ENCODE measurements at places on chromosomes 7 and 10.

GRCh38 chr10:7036951-7037350 lies 373.9 kb downstream of the SFMBT2 start:
- DNase-seq: no peak

DNA sequence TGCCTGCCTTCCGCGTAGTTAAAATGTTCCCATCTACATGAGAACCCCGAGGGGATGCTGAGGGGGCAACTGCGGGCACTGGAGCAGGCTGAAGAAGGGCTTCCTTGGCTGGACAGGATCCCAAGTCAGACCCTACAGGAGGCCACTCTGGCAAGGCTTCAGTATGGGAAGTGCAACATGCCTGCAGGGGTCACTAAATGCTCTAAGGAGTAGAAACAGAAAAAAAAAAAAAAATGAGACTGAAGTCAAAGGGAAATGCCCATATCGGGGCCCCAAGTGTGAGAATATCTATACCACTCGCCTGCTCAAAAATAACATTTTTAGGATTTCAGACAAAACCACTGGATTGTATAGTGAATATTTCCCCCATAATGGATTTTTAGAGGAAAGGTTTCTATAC lies 33.5 kb downstream of the FAM204A start:
- no peak for DNase-seq

DNA sequence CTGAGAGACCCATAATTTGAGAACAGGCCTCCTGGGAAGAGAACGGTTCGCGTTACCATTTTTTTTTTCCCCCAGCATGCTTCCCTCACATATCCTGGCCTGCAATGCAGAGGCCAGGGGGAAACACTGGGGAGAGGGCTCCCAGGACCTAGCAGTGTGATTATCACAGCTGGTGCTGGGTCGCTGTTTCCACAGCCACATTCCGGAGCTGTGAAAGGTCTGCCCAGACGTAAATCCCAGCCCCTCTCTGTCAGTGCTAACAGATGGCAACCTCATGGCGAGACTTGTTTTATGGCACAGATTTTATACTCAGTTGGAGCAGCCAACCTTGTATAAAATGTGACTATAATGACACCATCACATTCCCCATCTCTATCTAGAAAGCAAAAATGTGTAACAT lies 150.5 kb downstream of the PLXDC2 start:
- DNase-seq: no peak

DNA sequence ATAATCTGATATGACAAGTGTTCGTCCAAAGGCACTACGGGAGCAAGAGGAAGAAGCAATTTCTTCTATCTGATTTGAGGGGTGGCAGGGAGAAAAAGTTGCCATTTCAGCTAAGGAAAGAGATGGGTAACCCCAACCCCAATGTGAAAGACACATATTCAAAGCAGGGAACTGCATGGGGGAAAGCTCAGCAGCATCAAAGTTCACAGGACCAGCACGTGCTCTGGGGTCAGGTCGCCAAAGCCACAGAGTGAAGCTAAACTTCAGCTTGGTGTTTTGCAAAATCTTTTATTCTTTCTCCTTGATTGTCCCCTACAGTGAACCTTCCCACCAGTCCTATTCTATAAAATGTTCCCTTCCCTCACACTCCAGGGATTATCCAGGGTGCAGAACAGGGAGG lies 112.8 kb upstream of the PPP2R2D start:
- no peak for DNase-seq

DNA sequence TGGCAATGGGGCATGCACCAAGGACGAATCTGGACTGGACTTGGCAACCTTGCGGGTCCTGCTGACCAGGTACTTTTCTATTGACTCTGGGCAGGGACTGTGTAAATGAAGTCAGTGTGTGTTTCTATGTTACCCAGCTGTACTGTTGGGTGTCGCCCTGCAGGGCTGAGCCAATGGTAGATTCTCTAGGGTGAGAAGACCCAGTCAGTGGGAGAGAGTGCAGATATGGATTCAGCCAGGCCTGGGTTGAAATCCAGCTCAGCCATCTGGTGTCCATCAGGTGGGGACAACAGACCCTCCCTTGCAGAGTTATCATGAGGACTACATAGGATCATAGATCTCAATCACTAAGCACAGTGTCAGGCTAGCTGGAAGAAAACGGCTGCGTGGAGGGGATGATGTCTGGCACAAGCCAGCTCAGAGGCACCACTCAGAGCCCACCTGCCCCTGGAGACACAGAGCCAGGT lies 4.9 kb upstream of the PPIF start:
- DNase-seq: no peak

GRCh38 chr10:98852686-98853085 lies 383.0 kb downstream of the HPSE2 start:
- DNase-seq: no peak

DNA sequence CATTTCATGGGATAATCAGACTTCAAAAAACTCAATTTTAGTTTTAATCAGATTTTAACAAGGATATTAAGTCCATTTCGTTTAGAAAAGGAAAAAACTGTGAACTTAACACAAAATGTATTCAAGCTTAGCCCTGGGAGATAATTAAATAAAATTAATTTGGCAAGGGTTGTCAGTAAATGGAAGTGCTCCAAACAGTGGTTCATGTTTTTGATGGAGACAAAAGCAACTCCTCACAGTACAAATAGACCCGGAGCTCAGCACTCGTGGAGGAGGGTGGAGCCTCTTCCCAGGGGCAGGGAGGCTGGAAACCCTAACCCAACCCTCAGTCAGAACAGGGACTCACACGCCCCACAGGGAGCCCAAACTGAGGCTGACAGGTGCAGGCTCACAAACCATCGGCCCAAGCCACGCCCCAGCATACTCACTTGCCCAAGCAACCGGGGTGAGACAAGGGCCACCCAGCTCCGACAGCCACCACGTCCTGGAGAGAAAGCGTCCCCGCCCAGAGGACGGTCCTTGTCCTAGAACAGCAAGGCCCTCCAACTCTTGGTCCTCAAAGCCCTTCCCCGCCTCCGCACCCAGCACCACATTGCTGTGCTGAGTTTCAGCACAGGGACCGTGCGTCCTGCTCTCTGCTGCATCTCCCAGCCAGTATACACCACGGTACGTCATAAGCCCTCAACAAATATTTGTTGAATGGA lies 39.8 kb downstream of the MAD1L1 start:
- DNase-seq: no peak

GRCh38 chr7:44132039-44132438 lies 8.7 kb upstream of the POLD2 start:
- no peak for DNase-seq

DNA sequence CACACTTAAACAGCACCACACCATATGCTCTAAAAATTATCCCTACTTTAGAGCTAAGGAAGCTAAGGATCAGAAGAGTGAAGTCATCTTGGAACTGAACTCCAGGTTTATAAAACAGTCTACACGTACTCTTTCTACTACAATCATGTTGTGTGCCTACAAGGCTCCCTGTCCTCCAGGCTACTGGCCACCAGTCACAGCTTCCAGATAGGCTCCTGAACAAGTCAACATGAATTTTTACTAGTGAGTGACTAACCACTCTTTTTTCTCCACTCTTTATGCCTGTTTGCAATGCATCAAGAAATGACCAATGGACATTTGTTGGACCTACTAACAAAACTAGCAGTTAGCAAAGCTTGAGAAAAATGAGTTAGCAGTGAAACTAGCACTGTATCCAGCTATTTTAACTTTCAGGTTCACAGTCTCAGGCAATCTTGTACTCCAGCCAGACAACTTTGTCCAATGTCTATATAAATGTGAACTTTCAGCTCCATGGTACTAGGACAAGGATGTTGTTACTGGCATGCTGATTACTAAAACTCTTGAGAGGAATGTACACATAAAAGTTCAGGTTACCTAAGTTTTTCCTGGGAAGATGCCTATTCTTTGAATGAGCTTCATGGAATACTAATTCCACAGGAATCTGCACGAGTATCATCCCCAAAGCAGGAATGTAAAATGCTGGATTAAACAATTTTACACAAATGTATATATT lies 180.0 kb downstream of the BTAF1 start:
- no peak for DNase-seq

GRCh38 chr10:11397980-11398580 lies 213.4 kb downstream of the USP6NL start:
- DNase-seq: no peak

GRCh38 chr10:45160271-45160670 lies 155.1 kb downstream of the OR13A1 start:
- peak; percentile 94 for DNase-seq

DNA sequence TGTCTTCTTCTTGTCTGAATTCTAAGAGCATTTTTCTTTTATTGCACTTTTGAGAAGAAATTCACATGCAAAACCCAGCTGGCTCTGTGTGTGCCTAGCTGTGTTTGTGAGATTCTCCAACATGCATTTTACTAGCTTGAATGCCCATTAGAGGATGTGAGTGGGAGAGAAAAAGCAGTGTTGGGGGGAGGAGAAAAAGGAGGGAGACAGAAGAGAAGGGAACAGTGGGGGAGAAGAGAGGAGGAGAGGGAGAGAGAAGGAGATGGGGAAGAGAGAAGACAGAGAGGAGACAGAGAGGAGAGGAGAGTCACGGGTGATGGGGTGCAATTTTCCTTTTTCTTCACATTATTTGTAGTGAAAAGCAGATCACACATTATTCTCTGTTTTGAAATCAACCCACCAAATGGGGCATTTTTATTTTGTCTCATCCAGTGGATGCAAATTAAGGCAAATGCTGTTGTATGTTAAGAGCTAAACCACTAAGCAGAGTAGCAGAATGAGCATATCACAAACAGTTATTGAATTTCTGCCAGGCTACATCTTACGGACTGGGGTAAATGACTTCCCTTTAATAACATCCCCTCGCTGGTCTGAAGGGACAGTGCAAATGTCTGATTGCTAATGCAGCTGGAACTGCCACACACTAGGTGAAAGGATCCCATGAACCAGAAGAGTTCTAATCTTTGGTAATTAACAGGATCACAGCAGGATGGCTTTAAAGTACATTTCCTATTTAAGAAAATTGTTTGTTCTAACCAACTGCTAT lies 849 bp downstream of the LRRN3 start:
- no peak for DNase-seq

GRCh38 chr7:28409716-28410627 lies 2.3 kb upstream of the CREB5 start:
- peak; percentile 22 for DNase-seq

DNA sequence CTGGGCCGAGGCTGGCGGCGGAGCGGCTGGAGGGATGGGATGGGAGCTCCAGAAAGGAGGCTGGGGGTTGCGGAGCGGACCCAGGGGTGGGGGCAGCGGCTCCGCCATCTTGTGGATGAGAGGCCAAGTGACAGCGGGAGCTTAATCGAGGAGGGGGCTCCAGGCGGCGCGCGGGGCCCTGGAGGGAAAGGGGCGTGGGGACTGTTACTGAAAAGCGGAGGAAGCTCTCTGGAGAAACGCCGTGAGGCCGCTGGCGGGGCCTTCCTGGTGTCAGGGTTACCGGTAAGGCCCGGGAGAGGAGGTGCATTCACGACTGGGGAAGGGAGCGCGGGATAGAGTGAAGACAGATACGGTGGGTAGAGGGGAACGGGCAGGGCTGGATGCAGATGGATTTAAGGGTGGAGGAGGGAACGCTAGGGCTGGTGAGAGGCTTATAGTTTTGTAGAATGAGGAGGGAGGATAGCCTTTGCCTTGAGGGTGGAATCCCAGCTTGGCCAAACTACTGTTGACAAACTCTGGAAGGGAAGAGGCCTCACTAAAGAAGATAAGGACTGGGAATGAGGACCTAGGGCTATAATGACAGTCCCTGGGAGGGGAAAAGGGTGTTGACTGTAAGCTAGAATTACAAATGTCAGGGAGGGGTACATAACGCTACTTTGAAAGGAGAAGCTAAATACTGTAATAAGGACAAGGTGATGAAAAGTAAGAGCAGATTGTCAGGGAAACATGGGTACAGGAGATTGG lies 535 bp downstream of the BTRC start:
- DNase-seq: no peak

- no peak for DNase-seq
These were observed 261.6 kb upstream of the AOAH start for GRCh38 chr7:36985866-36986400.

GRCh38 chr10:23522345-23522744 lies 83.5 kb downstream of the OTUD1 start:
- DNase-seq: peak; percentile 29

DNA sequence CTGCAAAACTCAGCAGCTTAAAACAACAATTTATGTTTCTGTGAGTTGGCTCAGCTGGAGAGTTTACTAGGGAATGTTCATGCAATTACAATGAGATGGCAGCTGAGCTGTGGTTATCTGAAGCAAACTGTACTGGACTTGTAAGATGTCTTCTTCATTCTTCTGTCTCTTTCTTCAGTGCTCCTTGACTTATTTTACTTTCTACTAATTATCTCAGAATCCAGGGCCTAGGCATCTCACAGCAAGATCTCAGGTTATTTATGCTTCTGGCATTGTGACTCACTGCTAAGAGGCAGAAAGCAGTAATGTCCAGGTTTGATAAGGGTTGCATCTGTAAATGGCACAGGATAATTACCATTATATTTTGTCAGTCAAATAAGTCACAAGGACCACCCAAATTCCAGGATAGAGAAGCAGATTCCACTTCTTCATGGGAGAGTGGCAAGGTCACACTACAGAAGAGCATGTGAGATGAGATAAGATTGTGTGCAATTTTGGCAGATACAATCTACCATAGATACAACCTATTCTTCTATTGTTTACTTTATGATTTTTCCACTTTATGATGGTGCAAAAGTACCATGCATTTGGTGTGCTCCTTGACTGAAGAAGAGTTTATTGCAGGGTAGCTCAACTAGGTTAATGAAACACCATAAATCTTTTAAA lies 16.8 kb downstream of the VIM start:
- no peak for DNase-seq

- peak; percentile 99 for DNase-seq
These were observed 41.2 kb upstream of the PLPP4 start for GRCh38 chr10:120415709-120416330.

GRCh38 chr7:133570321-133570720 lies 317.4 kb downstream of the EXOC4 start:
- no peak for DNase-seq

DNA sequence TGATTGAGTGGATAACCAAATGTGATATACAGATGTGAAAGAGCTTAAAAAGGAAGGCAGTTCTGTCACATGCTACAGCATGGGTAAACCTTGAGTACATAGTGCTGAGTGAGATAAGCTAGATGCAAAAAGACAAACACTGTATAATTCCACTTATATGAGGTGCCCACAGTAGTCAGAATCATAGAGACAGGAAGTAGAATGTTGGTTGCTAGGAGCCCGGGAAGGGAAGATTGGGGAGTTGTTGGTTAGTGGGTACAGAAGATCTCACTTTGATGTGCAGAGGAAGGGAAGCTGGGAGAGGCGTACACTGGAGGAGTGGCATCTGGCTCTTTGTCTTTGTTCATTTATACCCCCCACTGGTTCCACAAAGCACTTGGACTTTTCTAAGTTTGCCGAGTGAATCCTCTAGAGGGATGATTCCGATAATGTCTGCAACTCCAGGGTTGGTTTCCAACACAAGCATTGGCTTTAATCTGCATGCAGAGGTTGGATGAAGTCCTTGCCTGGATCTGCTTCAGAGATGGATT lies 39.5 kb downstream of the TSPAN14 start:
- DNase-seq: no peak

GRCh38 chr7:6489612-6490011 lies 41.9 kb upstream of the DAGLB start:
- DNase-seq: peak; percentile 21

- no peak for DNase-seq
These were observed 11.5 kb upstream of the GALNT11 start for GRCh38 chr7:152013974-152014373.

Measured in RCC 7860 (cell line).